ENCODE measurements at places on chromosomes 7 and 10.
A peak's percentile ranks its signal among the peaks of the same experiment; 100 is the strongest.

DNA sequence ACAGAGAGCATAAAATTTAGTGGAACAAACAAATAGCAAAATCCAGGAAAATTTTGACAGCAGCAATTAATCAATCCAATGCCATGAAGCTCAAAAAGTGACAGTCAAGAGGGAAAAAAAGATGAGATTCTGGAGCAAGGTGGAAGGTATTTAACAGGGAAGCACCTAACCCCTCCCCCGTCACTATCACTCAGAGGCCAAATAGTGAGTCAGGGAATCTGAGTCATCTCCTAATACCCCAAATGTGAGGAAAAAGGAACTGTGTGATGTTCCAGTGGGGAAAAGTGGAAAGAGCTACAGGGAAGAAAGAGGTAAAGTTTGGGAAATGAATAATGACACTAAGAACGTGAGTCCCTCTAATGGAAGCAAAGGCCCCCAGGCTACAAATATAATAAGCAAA is 113.2 kb upstream of the PHF14 start:
- no peak for DNase-seq

- DNase-seq, result no peak
Measured at GRCh38 chr7:140635345-140635744, 5.3 kb downstream of the DENND2A start.

GRCh38 chr10:78594559-78595268 is 474.1 kb upstream of the ZMIZ1 start:
- no peak for DNase-seq

DNA sequence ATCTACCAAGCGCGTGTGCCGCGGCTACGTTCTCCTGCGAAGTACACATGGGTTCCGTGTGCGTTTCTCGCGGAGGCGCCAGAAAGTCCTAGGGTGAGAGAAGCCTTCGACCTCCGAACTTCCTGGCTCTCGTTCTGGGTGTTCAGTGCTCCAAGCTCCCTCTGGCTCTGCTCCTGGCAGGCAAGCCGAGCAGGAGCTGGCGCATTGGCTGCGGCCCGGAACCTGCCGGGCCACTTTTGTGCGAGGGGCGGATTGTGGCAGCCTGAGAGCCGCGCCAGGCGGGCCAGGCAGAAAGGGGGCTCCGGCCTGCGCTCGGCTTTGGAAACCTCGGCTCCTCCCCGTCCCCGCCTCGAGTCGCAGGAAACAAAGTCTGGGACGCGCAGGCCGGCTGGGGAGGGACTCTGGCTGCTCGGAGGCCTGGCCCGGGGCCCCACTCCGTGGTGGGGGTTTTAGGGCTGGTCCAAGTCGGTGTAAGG is 9.6 kb downstream of the EMX2 start:
- DNase-seq, result no peak

- DNase-seq, result no peak
Measured at GRCh38 chr7:57225666-57226065, 93.4 kb upstream of the ZNF479 start.

GRCh38 chr10:121091961-121092719 is 241.0 kb downstream of the WDR11 start:
- DNase-seq, result no peak

DNA sequence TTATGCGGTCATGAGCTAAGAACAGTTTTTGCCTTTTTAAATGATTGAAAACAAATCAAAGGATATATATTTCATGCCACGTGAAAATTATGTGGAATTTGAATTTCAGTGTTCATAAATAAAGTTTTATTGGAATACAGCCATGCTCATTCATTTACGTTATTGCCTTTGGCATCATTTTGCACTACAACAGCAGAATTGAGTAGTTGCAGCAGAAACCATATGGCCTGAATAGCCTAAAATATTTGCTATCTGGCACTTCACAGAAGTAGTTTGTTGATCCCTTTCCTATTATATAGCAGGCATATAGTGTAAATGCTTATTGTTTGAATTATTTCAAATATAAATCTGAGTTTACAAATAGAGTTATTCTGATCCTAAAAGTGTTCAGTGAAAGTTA is 59.7 kb downstream of the AUTS2 start:
- no peak for DNase-seq

GRCh38 chr7:40733578-40733977 is 598.8 kb downstream of the SUGCT start:
- DNase-seq, result peak; percentile 92

- no peak for DNase-seq
Measured at GRCh38 chr10:86310291-86310690, 56.3 kb downstream of the GRID1 start.

DNA sequence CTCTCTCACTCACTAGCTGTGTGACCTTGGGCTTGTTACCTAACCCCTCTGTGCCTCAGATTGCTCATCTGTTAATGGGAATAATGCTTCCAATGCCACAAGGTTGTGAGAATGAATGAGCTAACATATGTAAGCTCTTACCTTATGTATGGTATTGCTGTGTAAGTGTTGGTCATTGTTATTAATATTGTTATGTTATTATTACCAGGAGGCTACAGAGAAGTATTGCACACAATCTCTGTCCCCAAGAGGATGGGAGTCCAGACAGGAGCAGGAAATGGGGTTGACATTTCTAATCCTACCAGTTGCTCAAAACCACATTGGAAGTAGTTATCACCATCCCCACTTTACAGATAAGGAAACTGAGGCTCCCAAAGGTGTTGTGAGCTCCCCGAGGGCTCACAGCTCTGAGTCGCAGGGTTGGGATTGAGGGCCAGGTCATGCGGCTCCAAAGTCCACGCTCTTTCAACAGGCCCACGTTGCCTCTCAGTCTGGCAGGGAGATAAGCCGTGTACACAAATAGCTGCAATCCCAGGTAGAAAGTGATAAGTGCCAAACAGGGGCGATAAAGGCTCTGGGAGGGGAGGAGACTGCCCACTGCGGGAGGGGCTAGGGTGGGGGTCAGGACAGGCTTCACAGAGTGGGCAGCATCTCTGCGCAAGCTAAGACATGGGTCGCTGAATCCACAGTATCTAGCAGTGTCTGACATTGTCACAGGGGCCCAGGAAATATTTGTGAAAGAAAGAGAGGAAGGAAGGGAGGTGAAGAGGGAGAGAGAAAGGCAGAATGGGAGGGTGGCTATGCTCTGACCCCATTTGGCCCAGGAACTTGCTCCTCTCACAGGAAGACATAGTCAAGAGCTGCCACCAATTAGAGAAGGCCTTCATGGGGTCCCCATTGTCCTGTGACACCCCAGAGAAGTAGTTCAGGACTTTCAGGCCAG is 9.6 kb upstream of the ZMIZ1 start:
- no peak for DNase-seq

DNA sequence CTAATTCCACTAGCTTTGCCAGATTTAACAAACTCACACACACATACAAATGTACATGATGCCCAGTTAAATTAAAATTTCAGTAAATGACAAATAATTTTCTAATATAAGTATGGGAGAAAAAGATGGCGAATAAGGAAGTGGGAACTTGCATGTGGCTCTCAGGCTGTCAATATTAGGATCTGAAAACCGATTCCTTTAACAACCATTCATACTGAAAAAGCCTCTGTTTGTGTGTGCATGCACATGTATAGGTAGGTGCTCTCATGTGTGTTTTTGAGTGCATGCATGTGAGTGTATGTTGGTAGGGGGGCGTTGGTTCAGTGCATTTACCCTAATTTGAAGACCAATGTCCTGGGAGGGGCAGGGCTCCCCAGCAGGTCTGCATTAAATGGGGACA is 125.3 kb downstream of the HTR7 start:
- DNase-seq, result no peak

DNA sequence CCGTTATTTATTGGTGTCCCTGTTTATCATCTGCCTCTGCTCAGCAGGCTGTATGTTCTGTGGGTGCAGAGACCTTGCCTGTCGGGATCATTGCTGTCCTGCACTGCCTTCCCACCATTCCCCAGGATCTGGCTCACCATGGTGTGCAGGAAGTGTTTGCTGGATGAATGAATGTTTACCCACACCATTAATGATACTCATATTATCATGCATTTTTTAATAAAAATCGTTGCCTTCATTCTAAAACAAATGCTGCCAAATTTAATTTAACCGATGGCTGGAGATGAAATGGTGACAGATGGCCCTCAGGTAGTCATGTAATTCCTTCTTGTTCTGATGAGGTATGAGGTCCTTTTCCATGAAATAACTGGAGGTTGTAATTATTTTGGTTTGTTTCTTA is 22.5 kb downstream of the PLPP4 start:
- DNase-seq, result no peak
